ENCODE measurements at places on chromosomes 2 and 18.
A peak's percentile ranks its signal among the peaks of the same experiment; 100 is the strongest.

GRCh38 chr18:47184419-47185050 lies 8.4 kb upstream of the IER3IP1 start:
- peak; percentile 83 for DNase-seq

GRCh38 chr2:23664066-23664788 lies 262.7 kb downstream of the ATAD2B start:
- no peak for DNase-seq

DNA sequence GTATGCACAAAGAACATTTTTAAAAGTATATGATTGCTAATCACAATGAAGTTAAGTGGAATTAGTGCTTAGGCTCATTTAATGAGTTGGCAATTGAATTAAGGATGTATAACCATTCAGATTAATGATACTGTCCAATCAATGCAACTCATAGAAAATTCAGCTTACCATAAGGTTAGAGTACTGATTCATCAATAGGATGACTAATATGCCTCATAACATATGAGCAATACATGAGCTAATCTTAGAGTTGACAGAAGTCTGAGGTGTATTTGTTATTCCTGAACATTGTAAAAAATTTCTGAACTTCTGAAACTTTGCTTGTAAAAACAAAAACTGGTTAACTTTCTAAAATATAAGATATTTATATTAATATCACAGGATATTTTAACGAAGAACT lies 118.3 kb upstream of the NETO1 start:
- DNase-seq = no peak

DNA sequence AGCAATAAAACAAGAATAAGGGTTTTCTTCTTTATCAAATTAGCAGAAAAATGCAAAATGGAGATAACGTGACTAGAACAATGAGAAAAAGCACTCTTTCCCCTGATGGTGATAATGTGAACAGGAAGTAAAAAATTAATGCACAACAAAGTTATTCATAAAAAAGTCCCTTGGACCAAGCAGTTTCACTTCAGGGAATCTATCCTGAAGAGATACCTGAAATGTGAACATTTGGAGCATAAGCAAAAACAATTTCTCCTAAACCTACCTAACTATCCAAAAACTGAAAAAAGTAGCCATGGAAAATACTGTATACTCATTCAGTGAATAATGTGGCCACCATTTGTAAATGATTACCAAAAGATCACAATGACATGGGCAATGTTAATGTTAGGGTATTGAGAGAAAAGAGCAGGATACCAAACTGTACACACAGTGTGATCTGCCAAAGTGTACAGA lies 48.7 kb downstream of the TRIP12 start:
- DNase-seq = no peak

- no peak for DNase-seq
Measured at GRCh38 chr2:206802654-206803514, 37.5 kb downstream of the FASTKD2 start.

DNA sequence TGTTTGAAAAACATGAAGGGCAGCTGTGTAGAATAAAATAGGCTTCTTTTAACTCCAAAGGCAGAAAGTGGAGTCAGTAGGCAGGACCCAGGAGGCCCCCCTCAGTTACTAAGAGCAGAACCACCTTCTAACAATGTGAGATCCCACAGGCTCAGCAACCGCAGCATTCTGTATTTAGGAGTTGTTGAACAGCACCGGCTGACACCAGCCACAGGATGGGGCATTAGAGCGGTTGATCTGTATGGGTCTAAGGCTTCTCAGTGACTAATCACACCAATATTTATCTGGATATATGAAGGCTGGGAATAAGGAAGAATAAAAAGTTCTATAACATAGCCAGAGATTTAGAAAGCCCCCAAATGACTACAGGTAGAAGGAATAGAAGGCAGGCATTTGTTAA lies 51.7 kb downstream of the MYO5B start:
- no peak for DNase-seq

GRCh38 chr2:30462131-30462857 lies 15.2 kb downstream of the LCLAT1 start:
- DNase-seq = no peak

DNA sequence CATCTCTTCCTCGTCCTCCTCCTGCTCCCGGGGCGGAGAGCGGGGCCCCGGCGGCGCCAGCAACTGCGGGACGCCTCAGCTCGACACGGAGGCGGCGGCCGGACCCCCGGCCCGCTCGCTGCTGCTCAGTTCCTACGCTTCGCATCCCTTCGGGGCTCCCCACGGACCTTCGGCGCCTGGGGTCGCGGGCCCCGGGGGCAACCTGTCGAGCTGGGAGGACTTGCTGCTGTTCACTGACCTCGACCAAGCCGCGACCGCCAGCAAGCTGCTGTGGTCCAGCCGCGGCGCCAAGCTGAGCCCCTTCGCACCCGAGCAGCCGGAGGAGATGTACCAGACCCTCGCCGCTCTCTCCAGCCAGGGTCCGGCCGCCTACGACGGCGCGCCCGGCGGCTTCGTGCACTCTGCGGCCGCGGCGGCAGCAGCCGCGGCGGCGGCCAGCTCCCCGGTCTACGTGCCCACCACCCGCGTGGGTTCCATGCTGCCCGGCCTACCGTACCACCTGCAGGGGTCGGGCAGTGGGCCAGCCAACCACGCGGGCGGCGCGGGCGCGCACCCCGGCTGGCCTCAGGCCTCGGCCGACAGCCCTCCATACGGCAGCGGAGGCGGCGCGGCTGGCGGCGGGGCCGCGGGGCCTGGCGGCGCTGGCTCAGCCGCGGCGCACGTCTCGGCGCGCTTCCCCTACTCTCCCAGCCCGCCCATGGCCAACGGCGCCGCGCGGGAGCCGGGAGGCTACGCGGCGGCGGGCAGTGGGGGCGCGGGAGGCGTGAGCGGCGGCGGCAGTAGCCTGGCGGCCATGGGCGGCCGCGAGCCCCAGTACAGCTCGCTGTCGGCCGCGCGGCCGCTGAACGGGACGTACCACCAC lies 2.1 kb downstream of the GATA6 start:
- DNase-seq = no peak

DNA sequence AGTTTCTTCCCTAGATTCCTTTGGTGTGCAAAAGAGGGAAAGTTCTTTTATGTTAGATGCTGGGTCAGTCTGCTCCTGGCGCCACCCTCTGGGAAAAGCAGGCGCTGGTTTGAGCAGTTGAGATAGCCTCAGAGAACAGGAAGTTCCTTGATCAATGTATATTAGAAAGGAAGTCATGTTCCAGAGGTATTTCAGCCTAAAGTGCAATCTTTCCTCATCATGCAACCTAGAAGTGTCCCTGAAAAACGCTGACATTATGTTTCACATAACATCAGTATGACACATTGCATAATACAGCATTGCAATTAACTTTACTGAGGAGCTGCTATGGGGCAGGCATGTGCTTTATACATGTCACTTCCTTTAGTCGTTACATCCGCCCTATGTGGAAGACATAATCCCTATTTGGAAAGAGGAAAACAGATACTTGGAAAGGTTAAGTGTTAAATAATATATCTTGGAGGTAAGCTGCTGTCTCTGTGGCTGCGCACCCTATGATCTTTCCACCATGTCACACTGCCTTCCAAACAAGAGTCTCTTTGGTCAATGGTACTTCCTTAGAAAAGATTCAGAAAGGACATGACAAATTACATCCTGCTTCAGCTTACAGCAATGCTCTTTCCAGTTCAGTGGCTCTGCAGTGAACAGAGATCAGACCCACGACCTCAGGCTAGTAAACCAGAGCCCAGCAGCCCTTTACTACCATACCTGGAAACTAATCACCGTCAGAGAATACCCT lies 369.7 kb downstream of the RAD51AP2 start:
- DNase-seq = peak; percentile 15

DNA sequence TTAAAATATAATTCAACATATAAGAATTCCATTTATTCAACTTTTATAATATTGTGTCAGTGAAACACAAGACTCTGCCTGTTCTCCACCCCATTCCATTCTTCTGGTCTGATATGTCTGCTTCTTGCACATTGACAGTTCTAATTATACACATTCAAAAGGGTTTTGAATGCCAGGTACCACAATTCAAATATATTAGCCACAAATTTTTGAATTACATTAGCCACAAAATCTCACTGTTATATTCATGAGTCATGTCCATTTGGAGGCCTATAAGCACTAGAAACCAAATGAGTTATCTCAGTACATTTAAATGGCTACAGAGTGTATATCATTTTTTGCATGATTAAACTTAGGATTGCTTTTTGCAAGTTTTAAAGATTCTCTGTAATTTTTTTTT lies 72.1 kb downstream of the CCDC150 start:
- DNase-seq = no peak

DNA sequence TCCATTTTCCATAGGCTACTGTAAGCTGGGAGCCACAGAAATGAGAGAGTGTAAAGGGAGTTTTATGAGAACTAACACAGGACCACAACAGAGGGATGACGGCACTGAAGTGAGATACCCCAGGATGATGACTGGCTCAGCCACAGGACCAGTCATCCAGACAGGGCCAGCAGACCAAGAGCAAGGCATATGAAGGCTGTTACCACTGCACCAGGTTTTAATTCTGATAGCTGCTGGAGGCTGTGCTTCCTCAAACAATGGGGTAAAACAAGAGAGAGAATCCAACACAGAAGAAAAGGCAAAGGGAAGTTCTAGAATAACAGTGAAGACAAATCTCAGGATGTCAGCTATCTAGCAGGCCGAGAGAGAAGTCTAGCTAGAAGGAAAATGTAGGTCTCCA lies 94.9 kb downstream of the BCL2 start:
- peak; percentile 61 for DNase-seq

DNA sequence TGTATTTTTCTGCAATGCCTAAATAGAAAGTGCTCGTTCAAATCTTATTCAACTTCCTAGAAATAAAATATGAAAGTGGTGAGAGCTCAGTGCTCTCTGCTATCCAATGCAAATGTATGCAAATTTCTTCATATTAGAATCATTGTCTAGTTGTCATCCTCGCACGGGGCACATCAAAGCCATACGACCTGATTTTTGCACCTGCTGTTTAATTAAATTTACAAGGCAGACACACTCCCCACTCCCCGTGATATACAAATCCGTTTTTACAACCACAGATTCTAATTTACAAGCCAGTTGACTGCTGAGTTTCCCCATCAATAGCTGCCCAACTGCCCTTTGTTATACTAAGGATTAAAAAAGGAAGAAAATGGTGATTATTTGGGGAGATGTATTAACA lies 284.6 kb downstream of the RNF144A start:
- no peak for DNase-seq

- no peak for DNase-seq
Measured at GRCh38 chr2:18124116-18124835, 245.8 kb downstream of the KCNS3 start.

- DNase-seq = no peak
Measured at GRCh38 chr2:173359231-173359630, 4.6 kb downstream of the CDCA7 start.

DNA sequence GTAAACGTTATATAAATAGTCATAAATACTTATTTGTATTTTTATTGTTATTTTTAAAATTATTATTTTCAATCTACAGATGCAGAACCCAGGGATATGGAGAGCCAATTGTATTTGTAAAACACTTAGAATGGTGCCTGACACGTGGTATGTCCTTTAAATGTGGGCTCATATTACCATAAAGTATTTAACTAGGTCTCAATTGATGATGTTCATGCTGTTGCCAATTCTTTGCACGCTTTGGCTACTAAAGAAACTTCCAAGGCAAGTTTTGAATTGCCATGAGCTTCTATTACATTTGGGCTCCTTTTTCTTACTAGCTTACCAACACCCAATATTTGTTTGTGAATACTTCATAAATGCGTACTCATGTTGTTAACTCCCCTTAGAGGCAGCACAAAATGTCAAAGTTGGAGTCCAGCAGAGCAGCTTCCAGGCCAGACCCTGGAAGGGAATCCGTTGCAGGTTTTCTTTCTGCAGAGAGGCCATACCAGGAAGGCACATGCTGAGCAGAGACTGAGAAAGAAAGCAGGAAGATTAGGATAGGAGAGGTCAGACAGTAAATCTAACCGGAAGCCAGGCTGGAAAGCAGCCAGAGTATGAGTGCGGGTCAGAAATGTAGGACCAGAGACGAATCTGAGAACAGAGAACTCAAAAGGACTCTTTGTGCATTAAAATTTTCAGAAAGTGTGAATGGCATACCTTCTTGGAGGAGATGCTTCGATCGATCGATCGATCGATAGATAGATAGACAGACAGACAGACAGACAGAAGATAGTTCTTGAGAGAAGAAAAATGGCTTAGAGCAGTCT lies 4.2 kb upstream of the NOSTRIN start:
- no peak for DNase-seq

GRCh38 chr2:74676331-74676730 lies 22.3 kb downstream of the SEMA4F start:
- DNase-seq = peak; percentile 29

- DNase-seq = peak; percentile 16
Measured at GRCh38 chr2:38462121-38462661, 85.1 kb upstream of the ATL2 start.

DNA sequence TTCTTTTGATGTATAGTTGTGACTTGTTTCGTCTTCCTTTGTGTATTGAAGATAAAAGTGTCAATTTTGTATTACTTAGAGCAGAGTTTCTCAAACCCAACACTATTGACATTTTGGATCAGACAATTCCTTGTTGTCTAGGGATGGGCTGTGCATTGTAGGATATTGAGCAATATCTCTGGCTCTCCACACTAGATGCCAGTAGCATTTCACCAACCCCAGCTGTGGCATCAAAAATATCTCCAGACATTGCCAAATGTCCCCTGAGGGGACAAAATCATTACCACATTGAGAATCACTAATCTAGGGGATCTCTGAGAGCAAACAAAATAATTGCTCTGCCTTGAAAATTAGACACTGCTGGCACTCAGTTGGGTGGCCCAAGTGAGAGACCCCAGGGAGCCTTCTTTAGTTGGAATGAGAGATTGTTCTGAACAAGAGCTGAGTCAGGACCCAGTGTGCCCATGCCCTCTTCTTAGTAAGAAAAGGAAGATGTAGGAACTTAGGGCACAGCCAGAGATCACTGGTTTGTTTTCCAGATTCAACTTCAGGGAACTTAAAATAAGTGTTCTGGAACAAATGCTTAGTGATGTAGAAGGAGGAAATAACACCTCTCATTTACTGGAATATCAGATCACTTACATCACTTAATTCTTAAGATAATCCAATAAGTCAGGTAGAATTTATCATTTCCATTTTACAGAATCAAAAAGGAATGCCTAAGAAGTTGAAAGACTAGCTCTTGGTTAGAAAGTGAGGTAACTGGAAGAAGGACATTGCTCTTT lies 466.6 kb upstream of the TNP1 start:
- no peak for DNase-seq

GRCh38 chr2:64770781-64771334 lies 117.1 kb upstream of the SERTAD2 start:
- no peak for DNase-seq

DNA sequence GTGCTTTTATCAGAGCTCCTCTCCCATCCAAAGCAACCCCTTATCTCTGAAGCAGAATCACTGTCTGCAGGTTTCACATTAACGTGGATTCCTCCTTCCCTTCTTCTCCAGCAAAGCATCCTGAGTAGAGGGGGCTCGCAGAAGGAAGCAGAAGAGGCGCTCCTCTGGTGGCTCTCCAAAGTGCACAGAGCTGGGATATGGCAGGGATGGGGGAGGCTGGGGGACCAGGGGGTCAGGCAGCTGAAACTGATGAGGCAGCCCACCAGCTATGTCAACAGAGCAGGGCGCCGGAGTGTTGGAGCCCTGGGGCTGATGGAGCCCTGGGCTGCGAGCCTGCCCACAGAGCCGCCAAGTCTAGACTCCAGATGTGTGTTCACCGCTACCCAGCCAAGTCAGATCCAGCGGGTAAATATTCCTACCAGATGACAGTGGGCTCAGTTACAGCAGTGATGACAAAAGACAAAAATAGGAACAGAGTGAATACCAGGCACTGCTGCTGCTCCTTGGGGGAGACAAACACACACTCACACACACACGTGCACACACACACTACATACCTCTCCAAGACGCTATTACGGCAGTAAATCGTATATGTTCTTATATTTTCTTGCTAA lies 678.3 kb upstream of the ID2 start:
- no peak for DNase-seq

All from suppressor macrophage (primary cell).